ENCODE measurements at places on chromosomes 6 and 20.

DNA sequence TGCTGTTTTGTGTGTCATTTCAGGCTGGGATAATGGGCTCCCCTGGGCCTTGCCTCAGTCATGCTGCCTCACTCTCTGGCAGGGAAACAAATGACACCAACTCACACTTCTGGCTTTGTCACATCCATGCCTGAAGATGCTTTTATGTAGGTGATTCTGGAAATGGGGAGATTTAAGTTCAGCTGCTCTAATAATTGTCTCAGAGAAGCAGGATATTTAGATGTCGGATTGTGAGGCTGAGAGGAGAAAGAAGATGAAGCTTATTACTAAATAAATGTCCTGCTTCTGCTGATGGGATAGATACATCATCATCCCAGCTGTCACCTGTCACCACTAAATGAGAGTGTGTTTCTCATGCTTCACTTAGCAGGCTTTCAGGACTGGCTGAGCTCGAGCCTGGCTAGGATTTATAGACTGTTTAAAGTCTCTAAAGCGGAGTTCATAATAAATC is 480.2 kb upstream of the SPTLC3 start:
- DNase-seq = no peak

GRCh38 chr20:3105256-3106137 is 21.0 kb upstream of the AVP start:
- no peak for DNase-seq

- DNase-seq = no peak
These were observed 33.4 kb downstream of the CTNNBL1 start for GRCh38 chr20:37726971-37727956.

GRCh38 chr6:108798670-108799353 is 49.4 kb upstream of the ARMC2 start:
- DNase-seq = peak; percentile 24

GRCh38 chr20:31496761-31497295 is 17.4 kb upstream of the HM13 start:
- DNase-seq = peak; percentile 36

GRCh38 chr20:62885046-62885895 is 23.6 kb upstream of the TCFL5 start:
- no peak for DNase-seq

- no peak for DNase-seq
These were observed 11.3 kb upstream of the MYT1 start for GRCh38 chr20:64152906-64153305.

DNA sequence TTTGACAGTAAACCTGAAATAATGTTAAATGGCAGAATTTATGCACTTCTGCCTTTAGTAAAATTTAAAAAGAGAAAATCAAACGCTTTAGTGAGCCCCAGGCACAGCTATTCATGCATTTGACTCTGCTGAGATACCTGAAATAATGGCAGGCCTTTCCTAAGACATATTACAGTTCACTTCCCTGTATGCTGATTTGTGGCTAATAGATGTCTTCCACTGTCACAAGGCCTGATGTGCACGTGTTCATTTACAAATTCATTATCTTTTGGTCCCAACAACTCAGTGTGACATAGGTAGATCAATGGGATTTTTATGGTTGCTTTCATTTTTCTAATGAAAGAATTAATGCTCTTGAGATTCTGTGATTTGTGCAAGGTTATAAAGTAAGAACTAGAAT is 449.7 kb upstream of the RGS17 start:
- no peak for DNase-seq

DNA sequence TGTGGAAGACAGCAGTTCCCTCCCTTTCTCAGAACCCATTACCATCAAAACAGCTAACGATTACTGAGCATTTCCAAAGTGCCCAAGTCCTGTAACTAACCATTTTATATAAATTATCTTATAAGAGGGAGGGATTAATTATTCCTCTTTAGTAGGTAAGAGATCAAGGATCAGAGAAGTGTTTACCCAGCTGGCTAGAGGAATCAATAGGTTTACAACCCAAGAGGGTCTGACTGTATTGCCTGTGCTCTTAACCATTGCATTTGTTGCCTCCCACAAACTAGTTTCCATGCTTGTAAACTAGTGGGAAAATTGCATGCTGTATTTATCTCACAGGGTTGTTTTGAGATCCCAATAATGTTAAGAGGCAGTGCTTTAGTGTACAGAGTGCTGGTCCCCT is 3.7 kb upstream of the DBNDD2 start:
- no peak for DNase-seq

DNA sequence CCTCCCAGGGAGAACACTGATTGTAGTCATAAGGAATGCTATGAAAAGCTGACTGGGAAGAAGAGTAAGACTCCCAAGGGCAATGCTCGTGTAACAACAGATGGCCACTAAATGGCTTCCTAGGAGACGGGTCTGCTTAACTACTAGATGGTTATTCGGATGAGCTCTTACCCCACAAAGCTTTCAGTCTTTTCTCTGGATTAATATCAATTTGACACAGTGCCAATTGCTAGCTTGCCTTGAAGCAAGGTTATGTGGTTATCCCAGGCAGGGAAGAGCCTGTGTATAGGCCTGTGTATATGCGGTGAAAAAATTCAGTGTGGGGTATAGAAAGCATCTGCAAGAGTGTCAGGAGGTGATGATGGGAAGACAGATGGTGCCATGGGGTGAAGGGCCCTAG is 86.4 kb upstream of the NOX3 start:
- DNase-seq = no peak

DNA sequence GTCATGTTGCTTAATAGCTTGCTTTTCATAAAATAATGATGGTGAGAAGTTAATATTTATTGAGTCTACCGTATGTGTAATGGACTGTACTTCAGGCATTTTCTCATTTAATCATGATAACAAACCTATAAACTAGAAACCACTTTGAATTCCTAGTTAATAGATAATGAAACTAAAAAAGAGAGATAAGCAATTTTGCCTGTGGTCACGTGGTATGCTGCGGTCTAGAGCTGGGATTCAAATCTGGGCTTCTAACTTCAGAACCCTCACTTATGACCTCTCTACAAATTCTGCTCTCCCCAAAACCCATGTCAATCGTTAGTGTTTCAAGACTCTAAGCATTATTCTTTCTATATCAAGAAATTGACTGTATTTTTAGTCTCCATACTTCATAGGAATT is 700.7 kb downstream of the PRKN start:
- no peak for DNase-seq
